ENCODE measurements at places on chromosomes 3 and 15. TPM values are rescaled to one million over a fixed set of nuclear protein-coding genes. Genes with fewer than 3 reads are reported as not detected.

- ATAC-seq = no peak
Measured at GRCh38 chr3:151765685-151766084, 32.0 kb downstream of the AADACL2 start.

GRCh38 chr3:36969540-36970432 lies 23.1 kb downstream of the EPM2AIP1 start:
- no peak for ATAC-seq

DNA sequence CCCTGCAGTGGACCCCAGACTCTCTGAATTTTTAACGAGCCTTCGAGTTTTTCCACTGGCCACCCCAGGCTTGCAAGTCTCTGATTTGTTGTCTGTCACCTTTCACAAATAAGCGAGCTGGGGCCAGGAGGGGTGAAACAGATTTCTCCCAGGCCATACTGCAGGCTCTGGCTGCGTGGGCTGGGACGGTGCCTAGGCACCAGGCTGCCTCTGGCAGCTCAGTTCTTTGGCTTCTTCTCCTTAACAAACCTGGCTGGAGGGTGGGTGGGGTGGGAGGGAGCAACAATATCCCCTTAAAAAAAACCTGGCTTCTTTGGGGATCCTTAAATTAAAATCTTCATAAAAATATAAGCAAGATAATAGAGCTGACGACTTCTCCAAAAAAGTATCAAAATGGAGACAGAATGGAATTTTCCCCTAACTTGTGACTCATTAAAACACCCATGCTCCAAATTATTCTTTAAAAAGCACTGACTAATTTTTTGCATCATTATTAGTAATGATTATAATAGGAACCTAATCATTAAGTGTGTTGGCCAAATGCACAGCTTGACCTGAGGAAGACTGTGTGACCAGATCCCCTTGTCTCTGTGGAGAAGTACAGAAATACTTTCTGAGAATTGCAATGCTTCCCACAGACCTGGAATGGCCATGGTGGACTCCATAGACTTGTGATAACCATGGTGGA lies 84.1 kb downstream of the SNRK start:
- no peak for ATAC-seq

The NOX5 gene
- 0.12 TPM for total RNA-seq

The LRRN1 gene
- 0.40 TPM for total RNA-seq

GRCh38 chr15:78282324-78282723 lies 17.1 kb downstream of the SKIC8 start:
- ATAC-seq = no peak

DNA sequence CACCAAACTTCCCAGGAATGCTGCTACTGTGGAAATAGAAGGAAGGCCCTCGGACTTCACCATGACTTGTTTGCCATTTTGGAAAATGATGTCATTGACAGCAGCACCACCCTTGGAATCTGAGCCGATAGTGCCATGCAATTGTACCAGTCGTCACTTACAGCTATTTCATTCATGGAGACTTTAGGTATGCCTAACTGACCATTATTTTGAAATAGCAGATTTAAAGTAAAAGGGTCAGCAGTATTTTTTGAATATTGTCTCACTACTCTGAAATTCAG lies 66.0 kb upstream of the ARL8B start:
- no peak for ATAC-seq
